ENCODE measurements at places on chromosomes 5 and 9.

DNA sequence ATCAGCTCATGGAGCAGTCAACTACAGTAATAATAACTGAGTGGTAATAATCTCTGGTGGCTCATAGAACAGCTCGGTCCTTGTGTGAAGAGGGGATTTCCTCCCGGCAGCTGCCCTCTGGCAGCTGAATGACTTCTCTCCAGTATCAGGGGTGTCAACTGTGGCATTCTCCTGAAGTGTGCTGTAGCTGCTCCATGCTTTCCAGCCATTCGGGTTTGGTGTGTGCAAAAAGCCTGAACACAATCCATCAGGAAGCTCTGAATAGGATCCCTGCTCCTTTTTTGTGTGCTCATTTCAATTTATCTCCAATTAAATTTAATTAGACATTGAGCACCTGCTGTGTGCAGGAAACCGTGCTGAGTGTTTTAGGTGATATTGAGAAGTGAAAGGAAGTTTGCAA, 59.8 kb upstream of the BARX1 start:
- no peak for DNase-seq

DNA sequence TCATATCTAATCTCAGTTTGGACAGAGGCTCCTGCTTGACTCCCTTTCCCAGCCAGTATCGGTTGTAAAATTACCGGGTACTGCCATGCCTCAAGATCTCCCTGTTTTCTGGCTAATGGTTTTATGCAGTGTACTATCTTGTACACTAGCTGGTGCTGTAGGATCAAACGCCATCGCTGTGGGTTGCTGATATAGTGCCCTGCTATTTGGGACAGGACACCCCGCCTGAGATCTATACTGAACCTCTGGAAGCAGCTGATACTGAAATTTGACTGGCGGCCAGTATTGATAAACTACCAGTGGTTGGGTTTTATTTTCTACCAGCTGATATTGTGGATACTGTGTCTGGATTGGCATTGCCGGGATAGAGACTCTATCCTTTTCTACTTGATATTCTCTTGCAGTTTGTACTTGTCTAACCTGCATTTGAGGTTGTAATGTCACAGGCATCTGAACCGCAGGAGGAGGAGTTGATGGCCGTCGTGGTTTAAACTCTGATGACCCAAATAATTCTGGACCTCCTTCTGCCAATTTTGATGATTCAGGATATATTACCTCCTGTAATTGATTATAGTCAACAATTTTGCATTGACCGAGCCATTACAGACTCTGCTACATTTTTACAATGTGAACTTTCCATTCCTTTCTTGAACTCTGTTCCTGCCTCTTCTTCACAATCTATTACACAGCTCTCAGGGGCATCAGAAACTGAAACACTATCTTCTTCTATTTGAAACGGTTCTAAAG, 112.5 kb upstream of the LARP1 start:
- no peak for DNase-seq

DNA sequence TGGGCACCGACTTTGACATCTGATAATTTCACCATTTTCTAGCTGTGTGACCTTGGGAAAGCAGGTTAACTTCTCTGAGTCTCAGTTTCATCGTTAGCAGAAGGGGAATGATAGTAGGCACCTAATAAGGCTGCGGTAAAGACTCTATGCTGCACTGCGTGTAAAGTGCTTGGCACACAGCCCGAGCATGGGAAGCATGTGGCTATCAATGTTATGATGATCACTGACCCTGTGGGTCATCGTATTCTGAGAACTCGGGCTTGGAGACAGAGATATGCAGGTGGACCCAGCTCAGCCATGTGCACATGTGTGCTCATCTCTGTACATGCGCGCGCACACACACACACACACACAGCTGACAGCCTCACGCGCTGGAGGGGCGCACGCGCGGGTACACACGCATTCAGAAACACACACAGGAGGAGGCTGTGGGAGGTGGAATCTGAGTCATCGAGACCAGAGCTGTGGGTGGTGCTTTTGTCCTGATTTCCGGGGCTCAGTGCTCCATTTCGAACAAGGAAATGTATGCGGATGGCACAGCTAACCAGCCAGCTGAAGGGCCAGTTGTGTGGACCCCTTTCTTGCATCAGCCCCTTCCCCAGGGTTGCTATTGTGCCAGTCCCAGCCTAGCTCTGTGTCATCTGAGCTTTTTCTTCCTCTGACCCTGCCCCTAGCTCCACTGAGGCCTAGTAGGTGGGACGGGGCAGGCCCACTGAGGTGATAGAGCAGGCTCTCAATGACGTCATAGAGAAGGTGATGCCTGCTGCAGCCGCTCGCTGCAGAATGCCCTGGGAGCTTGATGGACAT, 11.1 kb upstream of the ARAP3 start:
- no peak for DNase-seq

DNA sequence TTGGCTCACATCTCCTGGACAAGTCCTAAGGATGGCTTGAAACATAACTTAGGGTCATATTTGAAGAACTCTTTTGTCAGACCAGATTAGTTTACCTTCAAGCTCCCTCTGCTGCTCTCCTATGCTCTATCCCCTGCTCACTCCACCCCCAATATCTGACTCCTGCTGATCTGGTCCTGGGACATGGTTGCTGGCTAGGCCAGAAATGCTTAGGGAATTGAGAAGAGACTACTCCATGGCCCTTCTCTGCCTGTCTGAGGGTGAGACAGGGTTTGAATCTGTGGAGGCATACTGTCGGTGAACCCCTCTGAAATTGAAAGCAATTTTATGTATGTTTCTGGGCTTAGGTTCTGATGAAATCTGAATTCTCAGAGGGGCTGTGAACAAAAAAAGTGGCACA, 3.3 kb downstream of the OTULIN start:
- DNase-seq: no peak

- DNase-seq: no peak
Measured at GRCh38 chr9:127664324-127664677, 42.5 kb upstream of the CFAP157 start.

GRCh38 chr5:84752780-84753179, 368.1 kb upstream of the EDIL3 start:
- no peak for DNase-seq

- no peak for DNase-seq
Measured at GRCh38 chr5:123157791-123158581, 68.9 kb downstream of the PRDM6 start.

DNA sequence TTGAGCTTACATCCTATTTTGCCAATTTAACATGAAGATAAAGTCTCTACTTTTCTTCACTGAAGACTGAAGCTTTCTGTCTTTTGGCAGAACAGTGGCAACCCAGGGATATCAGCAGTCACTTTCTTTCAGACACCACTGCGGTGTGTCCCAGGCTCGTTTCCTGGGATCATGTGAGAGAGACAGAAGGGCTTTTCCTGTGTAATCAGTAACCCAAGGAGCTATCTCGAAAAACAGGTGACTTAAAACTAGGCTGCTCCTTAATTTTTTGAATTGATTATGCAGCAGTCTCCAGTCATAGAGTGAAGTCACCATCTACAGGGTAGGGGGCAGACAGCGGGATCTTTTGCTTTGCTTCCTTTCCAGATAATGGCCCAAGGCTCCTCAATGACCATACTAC, 68.5 kb downstream of the ZNF462 start:
- no peak for DNase-seq

DNA sequence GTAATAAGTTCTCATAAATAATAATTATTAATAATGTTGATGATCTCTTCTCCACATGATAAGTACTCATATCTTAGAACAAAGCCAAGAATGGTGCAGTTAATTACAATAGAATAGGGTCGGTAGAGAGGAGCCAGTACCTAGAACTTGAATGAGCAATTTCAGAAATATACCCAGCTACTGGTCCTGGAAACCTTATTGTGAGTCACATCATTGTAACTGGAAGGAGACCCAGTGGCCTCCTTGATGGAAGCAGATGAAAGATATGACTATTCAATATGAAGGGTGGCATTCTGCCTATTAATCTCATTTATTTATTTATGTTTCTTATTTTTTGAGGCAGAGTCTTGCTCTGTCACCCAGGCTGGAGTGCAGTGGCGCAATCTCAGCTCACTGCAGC, 37.7 kb upstream of the SHOC1 start:
- DNase-seq: no peak

DNA sequence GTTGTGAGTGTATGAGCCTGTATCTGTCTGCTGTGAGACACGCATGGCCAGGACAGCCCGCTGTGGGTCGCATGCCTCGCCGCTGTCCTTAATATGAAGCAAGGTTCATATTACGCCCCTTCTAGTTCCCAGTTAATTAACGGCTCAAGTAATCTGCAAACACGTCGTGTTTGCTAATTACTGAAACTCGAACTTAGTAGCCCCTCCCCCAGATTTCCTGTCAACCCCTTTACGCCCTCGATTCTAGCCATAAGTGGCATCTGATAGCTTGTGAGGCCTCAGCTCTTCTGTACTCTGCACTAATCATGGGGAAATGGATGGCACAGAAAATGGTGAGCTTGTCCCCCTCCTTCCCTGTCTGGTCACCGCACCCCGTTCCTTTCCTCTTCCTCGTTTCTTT, 116.9 kb upstream of the OTULINL start:
- DNase-seq: no peak

- no peak for DNase-seq
Measured at GRCh38 chr5:95411474-95411873, 20.3 kb downstream of the FAM81B start.

GRCh38 chr5:35899800-35900199, 38.6 kb downstream of the CAPSL start:
- DNase-seq: no peak

GRCh38 chr5:54397420-54397819, 58.1 kb upstream of the HSPB3 start:
- no peak for DNase-seq

- no peak for DNase-seq
Measured at GRCh38 chr5:33524476-33524875, 83.7 kb downstream of the TARS1 start.

DNA sequence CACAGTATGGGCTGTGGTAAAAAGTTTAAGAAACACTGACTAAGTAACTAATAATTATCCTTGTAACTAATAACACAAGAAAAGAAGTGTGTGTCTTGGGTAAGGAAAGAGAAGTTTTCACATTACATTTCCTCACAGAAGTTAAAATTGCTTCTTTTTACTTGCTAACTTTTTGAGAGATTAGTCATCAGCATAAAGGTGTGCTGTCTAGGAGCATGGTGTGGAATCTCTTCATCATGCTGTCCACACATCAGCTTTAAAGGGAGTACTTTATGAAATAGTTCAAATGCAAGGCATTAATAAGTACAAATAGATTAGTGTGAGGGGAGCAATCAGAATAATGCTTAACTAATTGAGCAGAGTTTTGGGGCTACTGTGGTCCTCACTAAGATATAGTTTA, 29.8 kb downstream of the WDR36 start:
- DNase-seq: no peak

- no peak for DNase-seq
Measured at GRCh38 chr5:60794691-60795090, 49.4 kb downstream of the ELOVL7 start.

- DNase-seq: no peak
Measured at GRCh38 chr5:94972268-94972667, 312.6 kb downstream of the MCTP1 start.

DNA sequence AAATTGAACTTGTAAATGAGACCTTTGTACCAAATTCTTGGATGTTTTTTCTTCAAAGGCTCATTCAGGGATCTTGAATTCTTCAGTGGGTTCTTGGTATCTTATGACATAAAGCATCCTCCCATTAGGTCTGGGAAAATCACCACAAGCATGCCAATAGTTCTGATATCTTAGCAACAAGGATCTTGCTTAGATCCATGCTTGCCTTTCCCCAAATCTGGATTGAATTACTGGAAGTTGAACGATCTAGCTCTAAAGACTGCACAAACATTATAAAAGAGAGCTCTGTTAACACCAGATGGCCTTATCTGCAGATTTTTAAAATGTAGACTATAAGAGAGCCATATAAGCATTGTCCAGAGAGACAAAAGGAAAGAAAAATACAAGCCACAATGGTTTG, 266.3 kb downstream of the RAB3C start:
- no peak for DNase-seq

- DNase-seq: no peak
Measured at GRCh38 chr9:132366481-132366880, 11.7 kb upstream of the SETX start.

GRCh38 chr5:53549792-53550191, 10.6 kb upstream of the NDUFS4 start:
- no peak for DNase-seq

GRCh38 chr5:38466424-38467189, 89.8 kb downstream of the LIFR start:
- no peak for DNase-seq

GRCh38 chr9:108193026-108193710, 662.6 kb downstream of the ACTL7B start:
- DNase-seq: no peak

DNA sequence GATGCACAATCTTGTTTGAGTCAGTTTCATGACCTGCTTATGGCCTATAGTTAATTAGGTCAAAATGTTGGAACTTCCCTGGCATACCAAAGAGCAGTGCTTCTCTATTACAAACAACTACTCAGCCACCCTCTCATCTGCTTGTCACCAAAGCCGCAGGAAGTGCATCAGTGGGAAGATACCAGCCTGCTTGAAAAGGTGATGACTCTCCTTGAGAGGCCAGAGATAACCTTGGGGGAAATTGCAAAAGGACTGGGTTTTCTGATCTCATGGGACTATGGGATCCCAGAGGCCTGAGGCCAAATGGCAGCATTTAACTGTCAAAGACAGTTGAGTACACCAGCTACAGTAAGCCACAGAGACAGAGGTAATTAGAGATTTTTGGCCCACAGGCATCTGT, 69.9 kb downstream of the C9orf57 start:
- DNase-seq: no peak

GRCh38 chr9:93154293-93154903, 20.3 kb upstream of the NINJ1 start:
- no peak for DNase-seq

Measured in thoracic aorta (tissue), 2 donors.